ENCODE measurements at places on chromosomes 16 and 17. TPM values are rescaled to one million over a fixed set of nuclear protein-coding genes. Genes with fewer than 3 reads are reported as not detected.

- H3K4me1 ChIP-seq: no peaks in the 10 kb centered on the region
- H3K27me3 ChIP-seq: no peaks in the 10 kb centered on the region
- H3K4me3 ChIP-seq: no peak overlapping the region
- peaks cover 21% of the 10 kb centered on the region for H3K36me3 ChIP-seq
- no peak for DNase-seq
Measured at GRCh38 chr17:28182559-28182958, 136.4 kb upstream of the TMEM97 start.

GRCh38 chr16:57273359-57273758, 11.1 kb downstream of the PLLP start:
- no peaks in the 10 kb centered on the region for H3K27me3 ChIP-seq
- no peak overlapping the region for H3K4me3 ChIP-seq
- no peak for DNase-seq
- no peak overlapping the region for H3K27ac ChIP-seq
- no peaks in the 10 kb centered on the region for H3K36me3 ChIP-seq

DNA sequence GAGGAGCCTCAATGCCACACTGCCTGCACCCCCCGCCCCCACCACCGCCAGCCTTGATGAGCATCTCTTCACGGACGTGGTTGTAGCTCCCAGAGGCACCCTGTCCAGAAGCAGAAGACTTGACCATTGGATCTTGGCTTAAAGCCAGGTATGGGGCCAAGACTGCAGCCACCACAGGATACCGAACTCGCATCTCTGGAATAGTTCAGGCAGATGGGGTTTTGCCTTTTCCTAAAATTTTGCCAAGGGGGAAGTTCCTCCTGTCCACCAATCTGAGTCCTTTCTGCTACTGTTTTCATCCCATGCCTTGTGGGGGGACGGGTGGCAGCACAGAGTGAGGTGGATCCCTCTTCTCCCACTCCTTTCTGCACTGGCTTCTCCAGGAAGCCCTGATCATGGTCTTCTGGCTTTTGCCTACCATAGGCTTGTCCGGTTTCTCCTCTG, 939 bp downstream of the CORO6 start:
- no peak for DNase-seq
- peaks cover 6% of the 10 kb centered on the region for H3K36me3 ChIP-seq
- H3K4me3 ChIP-seq: no peak overlapping the region
- no peak overlapping the region for H3K27ac ChIP-seq
- peaks cover 42% of the 10 kb centered on the region for H3K4me1 ChIP-seq

DNA sequence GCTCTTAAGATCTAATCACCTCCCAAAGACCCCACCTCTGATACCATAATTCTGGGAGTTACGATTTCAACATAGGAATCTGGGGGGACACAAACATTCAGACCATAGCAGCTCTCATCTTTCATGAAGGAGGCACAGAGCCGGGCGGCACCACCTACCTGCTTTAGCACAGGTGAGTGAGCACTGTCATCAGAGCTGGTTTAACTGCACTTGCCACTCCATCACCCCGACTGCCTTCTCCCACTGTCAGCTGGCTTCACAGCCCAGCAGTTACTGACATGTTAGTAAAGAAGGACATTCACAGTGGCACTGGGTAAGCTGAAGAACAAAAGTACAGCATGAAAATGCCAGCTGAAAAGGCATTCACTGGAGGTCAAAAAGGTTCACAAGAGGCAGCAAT, 22.5 kb downstream of the GABARAPL2 start:
- no peaks in the 10 kb centered on the region for H3K27me3 ChIP-seq
- no peaks in the 10 kb centered on the region for H3K4me1 ChIP-seq
- H3K4me3 ChIP-seq: no peak overlapping the region
- DNase-seq: no peak

TBC1D3E gene
- not detected for total RNA-seq
